ENCODE measurements at places on chromosomes 5 and 9. TPM values are rescaled to one million over a fixed set of nuclear protein-coding genes. Genes with fewer than 3 reads are reported as not detected.

SMC5 gene
- 16.9 TPM for polyA plus RNA-seq

ITK gene
- 109 TPM for polyA plus RNA-seq

CHMP5 gene
- 40.0 TPM for polyA plus RNA-seq

IQGAP2 gene
- 19.5 TPM for polyA plus RNA-seq

NTRK2 gene
- polyA plus RNA-seq: not detected

TAF11L5 gene
- not detected for polyA plus RNA-seq

FBXL7 gene
- polyA plus RNA-seq: not detected
